ENCODE measurements at places on chromosomes 4 and X.

DNA sequence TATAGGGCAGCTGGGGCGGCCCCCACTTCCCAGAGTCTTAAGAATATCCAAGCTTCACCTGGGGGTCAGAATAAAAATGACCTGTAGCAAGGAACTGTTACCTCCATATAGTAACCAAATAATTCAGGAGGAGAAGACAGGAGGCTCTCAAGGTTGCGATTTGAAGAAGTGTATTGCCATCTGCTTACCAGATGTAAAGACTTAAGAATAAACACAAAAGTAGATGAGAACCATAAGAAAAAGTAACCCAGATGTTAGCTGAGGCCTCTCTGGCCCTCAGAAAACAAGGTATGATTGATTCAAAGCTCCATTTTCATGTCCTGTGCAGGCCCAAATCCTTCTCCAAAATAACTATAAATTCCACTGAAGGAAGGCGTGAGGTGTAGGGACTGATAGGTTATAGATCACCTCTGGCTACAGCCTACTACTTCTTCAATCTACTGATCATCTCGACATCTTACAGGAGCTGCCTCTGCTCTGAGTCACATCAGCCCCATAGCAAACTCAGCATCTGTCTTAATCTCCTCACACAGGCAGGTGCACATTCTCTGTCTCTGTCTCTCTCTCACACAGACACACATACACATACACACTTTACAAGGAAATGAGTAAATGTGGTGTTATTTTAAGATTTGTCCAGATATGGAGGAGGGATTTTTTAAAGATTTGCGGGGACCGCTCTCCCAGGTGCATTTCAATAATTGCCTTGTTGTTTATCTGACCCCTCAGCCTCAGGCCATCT, 193.9 kb upstream of the EDNRA start:
- no peak for DNase-seq

- DNase-seq, result no peak
These were observed 84.3 kb upstream of the C1QTNF7 start for GRCh38 chr4:15343581-15343980.

DNA sequence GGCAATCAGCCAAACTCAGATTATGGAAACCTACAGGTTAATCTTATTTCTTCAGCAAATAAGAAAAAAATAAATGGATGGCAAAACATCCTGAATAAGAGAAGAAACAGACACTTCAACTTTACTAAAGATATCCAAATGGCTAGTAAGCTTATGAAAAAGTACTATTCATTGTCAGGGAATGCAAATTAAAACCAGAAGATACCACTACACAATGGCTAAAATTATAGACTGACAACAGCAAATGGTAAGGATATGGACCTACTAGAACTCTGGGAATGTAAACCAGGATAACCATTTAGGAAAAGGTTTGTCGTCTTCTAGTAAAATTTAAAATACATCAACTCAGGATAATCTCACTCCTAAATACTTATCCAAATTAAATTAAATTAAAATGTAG, 24.3 kb downstream of the GRSF1 start:
- DNase-seq, result no peak

DNA sequence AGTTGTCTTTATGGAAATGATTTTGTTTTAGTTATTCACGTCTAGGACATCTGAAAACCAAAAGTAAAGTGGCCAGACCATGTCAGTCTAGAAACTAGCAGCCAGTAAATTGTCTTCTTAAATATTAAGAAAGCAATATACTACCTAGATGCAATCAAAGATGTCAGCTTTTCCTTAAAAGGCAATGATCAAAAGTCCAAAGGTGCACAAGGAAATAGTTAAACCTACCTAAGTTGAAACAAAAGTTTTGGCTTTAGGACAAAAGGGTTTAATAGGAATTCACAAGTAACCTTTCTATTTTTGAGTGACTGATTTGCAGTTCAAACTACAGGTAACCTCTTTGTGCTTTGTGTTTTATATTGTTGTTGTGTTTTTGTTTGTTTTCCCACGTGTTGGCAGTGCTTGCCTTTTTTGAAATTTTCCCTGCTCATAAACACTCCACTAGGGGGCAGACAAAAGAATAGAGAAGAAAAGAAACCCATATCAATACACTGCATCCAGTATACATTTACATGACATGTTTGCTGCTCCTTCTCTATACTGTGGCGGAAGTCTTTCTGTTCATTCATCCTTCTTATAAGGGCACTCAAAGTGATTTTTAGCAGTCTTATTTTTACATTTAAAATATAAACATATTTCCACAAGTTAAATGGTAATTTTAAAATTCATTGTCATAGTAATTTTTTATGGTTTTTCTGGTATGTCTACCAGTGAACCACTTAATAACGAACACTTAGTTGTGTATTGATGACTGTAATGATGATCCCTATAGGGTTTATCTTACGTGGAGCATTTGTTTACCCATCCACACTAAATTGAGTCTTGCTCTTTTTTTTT, 62.7 kb downstream of the GAB1 start:
- DNase-seq, result no peak

DNA sequence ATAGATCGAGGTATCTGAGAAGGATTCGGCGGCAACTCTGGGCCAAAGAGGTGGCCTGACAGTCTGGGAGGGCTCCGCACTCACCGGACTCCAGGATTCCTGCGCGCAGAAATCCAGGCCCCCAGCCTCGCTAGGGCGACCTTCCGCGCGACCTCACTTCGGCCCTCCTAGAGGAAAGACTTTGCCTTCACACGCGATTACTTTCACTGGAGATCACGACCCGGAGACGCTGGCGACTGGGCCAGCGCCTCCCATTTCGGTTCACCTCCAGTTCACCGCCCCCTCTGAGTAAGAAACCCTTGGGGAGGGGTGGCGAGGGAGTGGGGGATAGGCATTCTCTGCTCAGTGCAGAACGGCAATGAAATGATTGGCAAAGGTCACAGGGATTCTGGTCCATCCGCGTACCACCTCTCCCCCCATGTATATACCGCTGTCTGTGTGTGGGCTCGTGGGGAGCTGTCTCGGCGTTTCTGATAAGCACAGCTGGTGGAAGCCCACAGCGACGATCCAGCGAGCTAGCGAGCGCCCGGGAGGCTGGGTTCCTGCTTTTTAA, 2.5 kb downstream of the POU3F4 start:
- DNase-seq, result no peak

DNA sequence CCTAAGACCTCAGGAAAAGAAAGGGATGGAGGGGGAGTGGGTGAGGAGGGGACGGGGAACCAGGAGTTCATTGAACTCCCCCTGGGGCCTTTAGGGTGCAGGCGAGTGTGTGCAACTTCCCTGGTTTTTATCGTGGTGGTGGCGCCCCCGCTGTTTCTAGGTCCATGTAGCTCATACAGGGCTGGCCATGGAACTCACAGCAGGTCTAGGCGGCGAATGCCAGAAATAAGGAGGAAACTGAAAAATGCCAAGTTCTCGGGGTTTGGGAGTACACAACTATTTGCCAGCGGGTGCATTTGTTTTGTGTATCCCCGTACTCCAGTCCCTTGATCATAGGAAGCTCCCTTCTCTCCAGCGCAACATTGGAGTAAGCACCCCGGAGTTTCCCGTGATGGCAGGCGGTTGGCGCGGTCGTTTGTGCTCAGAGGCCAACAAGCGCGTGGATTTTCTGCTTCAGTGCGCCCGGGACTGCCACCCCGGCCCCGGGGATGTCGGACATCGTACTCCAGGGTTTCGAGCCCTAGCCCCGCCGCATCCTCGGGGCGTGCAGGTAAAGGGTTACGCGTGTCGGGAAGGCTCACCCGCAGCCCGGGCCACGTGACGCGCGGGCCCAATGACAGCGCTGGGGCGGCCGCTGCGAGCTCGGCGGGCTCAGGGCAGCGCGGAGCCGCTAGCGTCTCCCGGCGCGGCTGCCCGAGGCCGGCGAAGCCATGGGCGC, 208.9 kb downstream of the NWD2 start:
- peak; percentile 75 for DNase-seq

GRCh38 chr4:63063760-63064159, 1345.5 kb downstream of the TECRL start:
- no peak for DNase-seq

GRCh38 chrX:132266583-132267355, 47.5 kb upstream of the RAP2C start:
- DNase-seq, result no peak

- DNase-seq, result no peak
These were observed 36.2 kb downstream of the NHS start for GRCh38 chrX:17411205-17411604.

DNA sequence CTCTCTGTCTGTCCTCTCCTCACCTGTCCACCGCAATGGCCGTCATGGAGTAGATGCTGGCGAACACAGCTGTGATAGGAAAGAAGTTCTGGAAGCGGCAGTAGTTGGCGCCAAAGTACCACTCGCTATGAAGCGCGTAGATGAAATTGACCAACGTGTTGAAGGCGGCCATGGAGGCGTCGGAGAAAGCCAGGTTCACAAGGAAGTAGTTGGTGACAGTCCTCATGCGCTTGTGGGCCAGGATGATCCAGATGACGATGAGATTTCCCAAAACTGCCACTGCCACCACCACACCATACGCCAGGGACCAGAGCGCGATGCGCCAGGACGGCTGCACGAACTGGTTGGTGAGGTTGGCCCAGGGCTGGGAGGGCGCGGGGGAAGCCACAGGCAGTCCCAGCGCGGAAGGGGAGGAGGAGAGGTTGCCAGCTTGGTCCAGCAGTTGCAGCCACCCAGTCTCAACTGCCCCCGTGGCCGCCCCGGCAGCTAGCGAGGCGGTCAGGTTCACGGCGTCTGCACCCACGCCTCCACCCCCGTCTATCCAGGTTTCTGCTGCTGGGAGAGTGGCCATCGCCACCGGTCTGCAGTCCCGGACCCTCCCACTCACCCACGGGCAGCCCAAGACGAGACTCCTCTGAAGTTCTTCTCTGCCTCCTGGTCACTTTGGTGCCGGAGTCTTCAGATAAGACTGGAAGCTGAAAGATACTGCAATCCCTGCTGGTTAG, 518 bp downstream of the TACR3 start:
- no peak for DNase-seq

DNA sequence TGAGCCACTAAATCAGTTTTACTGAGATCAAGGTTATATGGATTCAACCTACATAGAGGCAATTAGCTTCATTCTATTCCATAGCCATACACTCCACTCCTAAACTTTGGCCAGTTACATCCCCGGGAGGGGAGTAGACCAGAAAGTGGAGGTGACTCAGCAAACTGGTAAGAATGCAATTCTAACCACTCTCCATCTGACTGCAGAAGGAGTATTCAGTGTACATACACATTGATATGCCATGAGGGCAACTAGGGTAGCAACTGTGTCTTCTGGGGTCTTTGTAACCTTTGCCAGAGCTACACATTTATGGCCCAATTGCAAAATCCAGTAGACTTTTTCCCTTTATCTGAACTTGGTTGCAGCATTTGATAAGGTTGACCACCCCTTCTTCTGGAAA, 7.6 kb downstream of the SLC25A43 start:
- no peak for DNase-seq

- no peak for DNase-seq
These were observed 63.4 kb downstream of the NBDY start for GRCh38 chrX:56792270-56793111.

GRCh38 chrX:45232139-45232538, 31.5 kb upstream of the DIPK2B start:
- DNase-seq, result no peak

- no peak for DNase-seq
These were observed 77.2 kb upstream of the ADRA2C start for GRCh38 chr4:3689006-3689405.

DNA sequence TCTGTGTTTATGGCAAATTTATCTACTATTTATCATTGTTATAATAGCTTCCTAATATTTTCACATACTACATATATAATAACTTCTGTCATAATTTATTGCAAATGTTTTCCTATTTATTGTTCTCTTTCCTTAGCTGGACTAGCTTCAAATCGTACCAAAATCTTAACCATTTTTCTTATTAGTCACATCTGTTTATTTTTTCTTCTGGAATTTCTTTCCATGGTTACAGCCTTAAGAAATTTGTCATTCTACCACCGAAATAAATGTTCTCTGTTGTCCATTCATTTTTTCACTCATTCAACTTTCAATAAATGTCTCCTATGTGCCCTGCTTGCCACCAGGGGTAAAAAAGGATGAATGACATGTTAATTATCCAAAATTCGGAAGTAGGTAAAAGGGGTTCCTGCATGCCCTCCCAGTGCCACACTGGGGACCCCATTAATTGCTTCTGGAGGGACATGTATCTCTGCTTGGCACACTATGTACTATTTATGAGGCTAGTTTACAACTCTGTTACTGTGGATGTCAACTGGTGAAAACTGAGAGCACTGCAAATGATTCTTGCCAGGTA, 182.1 kb downstream of the SH3KBP1 start:
- no peak for DNase-seq

- DNase-seq, result peak; percentile 52
These were observed 175.5 kb upstream of the CASK start for GRCh38 chrX:42098900-42099299.

DNA sequence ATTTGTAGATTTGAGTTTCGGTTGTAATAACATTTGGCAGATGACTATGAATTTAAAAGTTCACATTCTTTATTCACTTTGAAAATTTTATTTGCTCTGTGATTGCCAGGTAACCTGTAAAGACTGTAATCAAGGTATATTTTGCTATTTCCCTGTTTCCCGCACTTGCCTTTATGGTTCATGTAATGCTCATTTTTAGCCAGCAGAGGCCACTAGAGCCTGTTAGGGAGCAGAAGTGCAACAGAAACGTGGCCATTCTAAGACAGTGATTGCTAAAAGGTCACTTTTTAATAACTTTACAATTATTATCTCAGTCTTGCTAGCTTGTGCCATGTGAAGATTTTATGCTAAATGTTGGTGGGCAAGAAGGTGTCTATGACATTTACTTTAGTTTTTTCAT, 12.4 kb downstream of the YIPF6 start:
- DNase-seq, result no peak

GRCh38 chr4:173443121-173443520, 44.2 kb upstream of the SCRG1 start:
- DNase-seq, result no peak

GRCh38 chrX:53300157-53300556, 18.8 kb upstream of the IQSEC2 start:
- no peak for DNase-seq

DNA sequence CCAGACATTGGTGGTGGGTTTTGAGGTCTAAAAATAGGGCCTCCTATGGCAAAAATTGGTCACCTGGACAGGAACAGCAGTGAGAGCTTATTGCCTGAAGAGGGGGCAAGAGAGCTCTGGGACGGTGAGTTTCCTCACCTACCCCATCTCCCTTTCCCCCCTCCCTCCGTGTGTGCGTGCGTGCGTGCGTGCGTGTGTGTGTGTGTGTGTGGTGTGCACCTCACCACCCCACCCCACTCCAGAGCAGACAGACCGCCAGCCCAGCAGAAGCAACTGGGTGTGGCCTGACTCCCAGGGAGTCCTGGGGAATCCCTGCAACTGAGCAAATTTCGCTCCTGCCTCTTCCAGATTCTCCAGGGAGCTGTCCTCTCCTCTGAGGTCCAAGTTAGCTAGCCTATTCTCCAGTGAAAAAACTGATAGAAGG, 44.7 kb downstream of the PRPS1 start:
- DNase-seq, result peak; percentile 74

DNA sequence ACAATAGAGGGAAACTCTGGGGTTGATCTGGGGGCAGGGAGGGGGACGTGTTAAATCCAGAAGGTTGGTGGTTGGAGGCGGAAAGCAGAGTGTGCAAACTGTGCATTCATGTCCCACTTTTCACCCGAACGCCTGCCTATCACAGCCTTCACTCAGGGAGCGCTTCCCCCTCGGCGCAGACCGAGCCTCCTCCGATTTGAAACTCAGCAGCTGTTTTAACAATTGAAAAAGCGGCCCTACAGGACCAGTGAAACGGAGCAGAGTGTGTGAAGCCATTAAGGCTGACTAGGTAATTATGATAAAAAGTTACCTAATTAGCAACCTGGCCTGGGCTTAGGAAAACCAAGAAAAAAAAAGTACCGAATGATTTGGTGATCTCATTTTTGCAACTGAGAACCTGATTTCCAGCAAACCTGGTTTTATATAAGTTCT, 685 bp upstream of the NDNF start:
- DNase-seq, result no peak
